ENCODE measurements at places on chromosomes 1 and 21.

DNA sequence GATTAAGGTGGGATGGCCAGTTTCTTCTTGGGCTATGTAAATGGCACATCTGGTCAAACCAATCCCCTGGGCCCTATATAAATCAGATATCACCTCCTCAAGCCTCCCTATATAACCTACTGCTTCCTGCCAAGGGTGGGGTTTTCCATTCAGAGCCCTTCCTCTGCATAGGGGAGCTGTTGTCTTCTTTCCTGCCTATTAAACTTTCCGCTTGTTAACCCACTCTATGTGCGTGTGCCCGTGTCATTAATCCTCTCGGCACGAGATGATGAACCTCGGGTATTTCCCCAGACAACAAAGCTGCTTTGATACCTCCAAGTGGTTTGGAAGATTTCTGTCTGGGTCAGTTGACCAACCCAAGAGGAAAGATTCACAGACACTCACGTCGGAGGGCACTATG, 19.3 kb upstream of the SERTAD4 start:
- no peak overlapping the region for H3K27ac ChIP-seq
- H3K27me3 ChIP-seq = peaks cover 43% of the 10 kb centered on the region
- no peaks in the 10 kb centered on the region for H3K36me3 ChIP-seq
- no peaks in the 10 kb centered on the region for H3K4me1 ChIP-seq

GRCh38 chr1:192626366-192627179, 9.4 kb upstream of the RGS13 start:
- peaks cover 14% of the 10 kb centered on the region for H3K4me1 ChIP-seq
- H3K27ac ChIP-seq = peak overlapping the region; percentile 17
- DNase-seq = no peak
- peak overlapping the region; percentile 30 for H3K4me3 ChIP-seq

DNA sequence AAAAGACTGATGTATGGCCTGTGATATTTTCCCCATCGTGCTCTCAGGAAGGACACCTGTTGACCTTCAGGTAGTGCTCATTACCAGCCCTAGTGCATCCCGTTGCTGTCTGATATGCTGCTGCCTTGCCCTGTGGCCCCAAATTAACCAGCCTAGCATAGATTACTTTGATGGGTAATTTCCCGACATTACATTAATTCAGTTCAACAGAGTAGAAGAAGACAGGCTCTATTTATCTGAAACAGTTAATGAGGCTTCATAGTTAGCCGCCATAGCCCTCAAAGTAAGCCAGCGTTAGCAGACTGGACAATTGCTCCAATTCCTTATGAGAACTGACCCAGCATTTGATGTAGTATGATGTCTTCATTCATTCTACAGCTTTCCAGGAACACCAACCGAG, 257.6 kb downstream of the OLFM3 start:
- H3K27me3 ChIP-seq = no peaks in the 10 kb centered on the region
- no peak overlapping the region for H3K27ac ChIP-seq
- H3K36me3 ChIP-seq = no peaks in the 10 kb centered on the region
- no peak overlapping the region for H3K4me3 ChIP-seq
- H3K4me1 ChIP-seq = no peaks in the 10 kb centered on the region
- no peak for DNase-seq

- no peaks in the 10 kb centered on the region for H3K36me3 ChIP-seq
- H3K4me1 ChIP-seq = no peaks in the 10 kb centered on the region
- no peak for DNase-seq
- no peak overlapping the region for H3K27ac ChIP-seq
- peaks cover 11% of the 10 kb centered on the region for H3K27me3 ChIP-seq
- H3K4me3 ChIP-seq = no peak overlapping the region
These were observed 9.9 kb downstream of the F3 start for GRCh38 chr1:94531664-94532063.

GRCh38 chr1:64901663-64902062, 64.7 kb downstream of the JAK1 start:
- DNase-seq = no peak
- no peak overlapping the region for H3K27ac ChIP-seq
- H3K36me3 ChIP-seq = peaks cover 2% of the 10 kb centered on the region
- H3K4me1 ChIP-seq = peaks cover 59% of the 10 kb centered on the region

DNA sequence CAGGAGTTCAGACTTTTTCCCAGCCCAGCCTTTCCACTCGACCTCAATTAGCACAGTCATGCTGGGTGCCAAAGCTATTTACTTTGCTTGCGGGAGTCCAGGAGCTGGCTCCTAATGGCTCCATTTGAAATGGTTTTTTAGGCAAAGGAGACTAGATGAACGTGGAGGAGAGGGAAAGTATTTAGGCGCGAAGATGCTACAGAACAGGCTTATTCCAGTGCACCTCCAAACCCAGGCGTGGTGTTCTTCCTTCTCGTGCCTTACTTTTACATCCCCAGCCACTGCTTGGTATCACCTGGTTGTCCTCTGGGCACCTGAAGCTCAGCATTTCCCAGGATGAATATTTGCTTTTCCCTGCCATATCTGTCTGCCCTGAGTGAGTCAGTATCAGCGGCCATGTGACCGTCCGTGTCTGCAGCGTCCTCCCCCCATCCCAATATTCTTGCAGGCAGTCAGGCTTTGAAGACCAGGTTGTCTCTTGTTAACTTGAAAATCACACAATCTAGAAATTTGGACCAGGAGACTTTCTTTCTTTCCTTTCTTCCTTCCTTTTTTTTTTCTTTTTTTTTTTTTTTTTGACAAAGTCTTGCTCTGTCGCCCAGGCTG, 198.5 kb downstream of the DYRK1A start:
- H3K27me3 ChIP-seq = peaks cover 5% of the 10 kb centered on the region
- peak overlapping the region; percentile 92 for H3K4me3 ChIP-seq
- H3K4me1 ChIP-seq = peaks cover 11% of the 10 kb centered on the region
- no peaks in the 10 kb centered on the region for H3K36me3 ChIP-seq
